Hematopoietic multipotent progenitor cell treated with erythropoietin and hydrocortisone succinate and interleukin-3 and kit ligand, for 15 days (in vitro differentiated cells): ENCODE measurements at places on chromosomes 4 and X.

GRCh38 chr4:6379767-6380745 lies 92.4 kb downstream of the PPP2R2C start:
- DNase-seq: no peak

DNA sequence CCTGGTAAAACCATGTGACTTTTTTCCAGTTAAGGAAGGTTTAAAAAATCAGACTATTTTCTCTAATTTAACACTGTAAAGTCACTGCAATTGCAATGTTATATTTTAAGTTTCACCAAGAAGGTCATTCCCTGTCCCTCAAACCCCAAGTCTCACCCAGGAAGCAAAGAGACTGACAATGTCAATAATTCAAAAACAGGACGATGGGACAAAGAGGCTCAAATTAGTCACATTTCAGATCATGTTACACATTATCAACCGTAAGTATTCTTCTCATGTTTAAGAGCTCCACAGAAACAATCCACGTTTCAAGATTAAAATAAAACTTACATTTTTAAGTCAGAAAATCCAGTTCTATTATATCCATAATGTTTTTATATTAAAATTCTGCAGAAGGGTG lies 13.2 kb downstream of the SHISA3 start:
- no peak for DNase-seq

GRCh38 chr4:152896811-152897210 lies 39.3 kb upstream of the FHDC1 start:
- no peak for DNase-seq

DNA sequence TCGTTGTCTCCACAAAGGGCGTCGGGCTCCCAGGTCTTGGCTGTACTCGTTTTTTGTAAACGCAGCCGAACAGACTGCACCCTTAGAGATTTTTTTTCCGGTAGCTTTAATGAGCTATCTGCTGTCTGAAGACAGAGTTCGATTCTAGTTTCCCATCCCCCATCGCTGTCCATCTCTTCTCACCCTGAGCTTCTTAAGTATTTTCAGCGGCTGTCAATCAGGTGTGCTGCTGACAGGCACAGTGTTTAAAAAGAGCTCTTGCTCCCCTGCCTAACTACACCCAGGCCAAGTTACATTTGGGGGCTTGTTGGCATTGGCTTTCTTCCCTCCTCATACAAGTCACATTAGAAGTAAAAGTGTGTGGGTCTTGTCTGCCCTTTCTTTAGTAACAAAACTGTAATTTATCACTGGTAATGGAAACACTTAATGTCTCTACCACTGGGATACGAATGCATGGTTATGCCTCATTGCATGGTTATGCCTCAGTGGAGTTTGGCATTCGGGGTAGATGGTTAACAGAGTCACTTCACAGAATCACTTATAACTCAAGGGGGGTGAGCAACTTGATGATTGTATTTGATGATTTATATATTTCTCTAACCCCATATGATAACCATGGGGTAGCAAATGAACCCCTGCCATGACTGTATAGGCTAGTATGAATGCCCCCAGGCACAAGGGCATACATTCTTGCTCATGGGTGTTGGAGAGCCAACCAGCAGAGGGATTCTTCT lies 1.4 kb upstream of the ARHGAP6 start:
- no peak for DNase-seq

DNA sequence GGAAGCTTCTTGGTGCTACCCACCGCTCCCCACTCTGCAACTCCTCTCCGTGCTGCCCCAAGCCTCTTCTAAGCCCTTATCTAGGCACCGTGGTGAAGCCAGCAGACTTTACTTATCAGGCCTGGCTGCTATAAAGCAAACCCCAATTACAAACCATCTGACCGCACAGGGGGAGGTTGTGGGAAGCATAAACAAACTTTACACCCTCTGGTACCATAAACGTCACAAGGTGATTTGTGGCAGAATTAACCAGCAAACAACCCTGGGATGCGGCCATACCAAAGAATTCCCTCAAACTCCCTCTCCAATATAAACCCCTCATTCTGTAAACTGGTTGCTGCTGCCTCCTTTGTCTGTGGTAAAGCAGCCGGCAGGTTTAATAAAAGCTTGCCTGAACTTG lies 55.2 kb downstream of the MAGEC2 start:
- no peak for DNase-seq

- no peak for DNase-seq
These were observed 146.0 kb downstream of the TBL1X start for GRCh38 chrX:9610771-9611392.

DNA sequence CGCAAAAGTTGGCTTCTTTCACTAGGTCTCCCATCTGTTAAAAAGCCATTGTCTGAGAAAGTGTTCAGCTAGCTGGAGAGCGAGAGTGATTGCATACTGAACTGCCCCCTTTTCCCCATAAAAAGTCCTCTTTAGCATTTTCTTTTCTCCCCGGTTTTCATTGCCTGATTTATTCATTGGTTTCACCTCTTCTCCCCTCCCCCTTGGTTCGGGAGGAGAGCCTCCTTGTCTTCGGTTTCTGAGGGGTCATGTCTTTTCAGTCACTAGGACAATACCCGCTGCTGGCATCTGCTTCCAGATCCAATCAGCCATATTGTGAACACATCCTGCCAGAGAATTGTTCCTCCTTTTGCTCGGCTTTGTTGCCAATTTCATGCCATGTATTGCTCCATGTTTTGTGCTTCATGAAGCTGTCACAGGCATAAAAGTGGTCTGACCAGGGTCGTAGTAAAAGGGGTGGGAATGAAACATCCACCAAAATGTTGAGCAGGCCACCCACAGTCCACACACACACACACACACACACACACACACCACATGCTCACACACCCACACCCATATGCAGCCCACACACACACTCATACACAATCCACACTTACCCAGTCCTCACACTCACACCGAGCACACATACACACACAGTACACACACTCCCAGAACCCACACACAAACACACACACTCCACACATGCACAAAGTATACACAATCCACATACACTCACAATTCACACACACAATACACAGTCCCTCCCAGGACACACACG lies 136.0 kb downstream of the NKX6-1 start:
- DNase-seq: no peak

DNA sequence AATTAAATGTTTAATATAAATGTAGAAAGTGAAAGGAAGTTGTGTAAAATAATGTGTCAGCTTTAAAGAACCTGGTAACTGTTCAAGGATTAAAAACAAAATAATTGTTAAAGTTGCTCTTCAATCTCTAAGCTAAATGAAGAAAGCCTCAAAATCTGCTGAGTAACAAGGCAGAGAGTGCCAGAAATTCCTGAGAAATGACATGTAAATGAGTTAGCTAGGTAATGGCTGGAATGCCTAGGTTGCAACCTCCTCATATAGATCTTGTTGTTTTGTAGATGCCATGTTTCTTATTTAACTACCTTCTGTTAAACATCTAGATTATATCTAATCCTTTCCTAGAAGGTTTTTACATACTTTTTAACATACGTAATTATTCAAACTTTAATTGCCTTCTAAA lies 763.6 kb upstream of the AGA start:
- DNase-seq: no peak

DNA sequence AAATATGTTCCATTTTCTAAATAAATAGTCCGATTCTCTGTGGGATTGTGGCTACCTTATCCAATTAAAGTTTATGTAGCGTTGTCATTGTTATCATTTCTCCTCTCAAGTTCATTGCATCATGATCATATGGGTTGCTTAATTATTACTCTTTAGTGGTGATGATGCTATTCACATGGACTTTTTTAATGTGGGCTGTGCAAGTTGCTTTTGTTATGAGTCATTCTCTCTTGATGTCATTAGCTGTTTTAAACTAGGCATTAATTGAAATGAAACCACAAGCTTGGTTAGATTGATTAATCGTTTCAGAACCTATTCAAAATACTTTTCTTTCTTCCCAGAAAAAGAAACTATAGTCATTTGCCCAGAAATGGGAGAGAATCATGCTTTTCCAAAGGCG lies 38.2 kb downstream of the NHS start:
- DNase-seq: no peak

DNA sequence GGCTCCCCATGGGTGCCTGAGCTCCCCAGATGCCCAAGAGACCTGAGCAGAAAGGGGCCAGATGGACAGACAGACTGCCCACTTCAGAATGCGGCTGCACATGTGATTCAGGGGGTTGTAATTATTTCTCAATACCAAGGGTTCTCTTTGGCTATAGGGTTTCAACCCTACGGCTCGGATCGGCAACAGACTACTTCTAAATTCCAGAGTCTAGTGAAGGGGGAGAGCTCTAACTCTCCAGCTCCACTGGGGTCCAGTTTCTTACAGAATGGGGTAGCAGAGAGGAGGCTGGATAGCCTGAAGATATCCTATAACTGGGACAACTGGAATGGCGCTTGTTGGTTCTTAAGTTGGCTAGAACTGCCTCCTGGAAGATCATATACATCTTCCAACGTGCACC lies 136.3 kb downstream of the MGST2 start:
- DNase-seq: no peak

- DNase-seq: no peak
These were observed 85.1 kb downstream of the FAM53A start for GRCh38 chr4:1599026-1599481.

DNA sequence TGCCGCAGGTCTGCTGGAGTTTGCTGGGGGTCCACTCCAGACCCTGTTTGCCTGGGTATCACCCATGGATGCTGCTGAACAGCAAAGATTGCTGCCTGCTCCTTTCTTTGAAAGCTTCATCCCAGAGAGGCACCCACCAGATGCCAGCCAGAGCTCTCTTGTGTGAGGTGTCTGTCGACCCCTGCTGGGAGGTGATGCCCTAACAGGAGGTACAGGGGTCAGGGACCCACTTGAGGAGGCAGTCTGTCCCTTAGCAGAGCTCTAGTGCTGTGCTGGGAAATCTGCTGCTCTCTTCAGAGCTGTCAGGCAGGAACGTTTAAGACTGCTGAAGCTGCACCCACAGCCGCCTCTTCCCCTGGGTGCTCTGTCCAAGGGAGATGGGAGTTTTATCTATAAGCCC lies 162.7 kb downstream of the NAF1 start:
- no peak for DNase-seq

GRCh38 chr4:142091691-142092182 lies 455.4 kb downstream of the IL15 start:
- DNase-seq: no peak

GRCh38 chr4:43835869-43836268 lies 612.7 kb downstream of the KCTD8 start:
- DNase-seq: no peak

DNA sequence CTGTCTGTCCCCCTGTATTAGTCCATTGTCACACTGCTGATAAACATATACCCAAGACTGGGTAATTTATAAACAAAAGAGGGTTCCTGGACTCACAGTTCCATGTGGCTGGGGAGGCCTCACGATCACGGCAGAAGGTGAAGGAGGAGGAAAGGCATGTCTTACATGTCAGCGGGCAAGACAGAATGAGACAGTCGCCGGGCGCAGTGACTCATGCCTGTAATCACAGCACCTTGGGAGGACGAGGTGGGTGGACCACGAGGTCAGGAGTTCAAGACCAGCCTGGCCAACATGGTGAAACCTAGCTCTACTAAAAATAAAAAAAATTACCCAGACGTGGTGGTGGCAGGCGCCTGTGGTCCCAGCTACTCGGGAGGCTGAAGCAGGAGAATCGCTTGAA lies 24.7 kb downstream of the IL3RA start:
- DNase-seq: no peak

GRCh38 chr4:158624889-158625478 lies 46.7 kb downstream of the C4orf46 start:
- no peak for DNase-seq

- DNase-seq: no peak
These were observed 29.0 kb downstream of the RNF4 start for GRCh38 chr4:2497931-2498330.

- no peak for DNase-seq
These were observed 71.3 kb downstream of the SOX3 start for GRCh38 chrX:140433582-140433981.

- DNase-seq: no peak
These were observed 29.4 kb downstream of the SNX25 start for GRCh38 chr4:185238750-185239149.

- DNase-seq: no peak
These were observed 3.4 kb upstream of the SEC24D start for GRCh38 chr4:118839221-118839927.

GRCh38 chr4:126753592-126753991 lies 879.2 kb upstream of the INTU start:
- no peak for DNase-seq

DNA sequence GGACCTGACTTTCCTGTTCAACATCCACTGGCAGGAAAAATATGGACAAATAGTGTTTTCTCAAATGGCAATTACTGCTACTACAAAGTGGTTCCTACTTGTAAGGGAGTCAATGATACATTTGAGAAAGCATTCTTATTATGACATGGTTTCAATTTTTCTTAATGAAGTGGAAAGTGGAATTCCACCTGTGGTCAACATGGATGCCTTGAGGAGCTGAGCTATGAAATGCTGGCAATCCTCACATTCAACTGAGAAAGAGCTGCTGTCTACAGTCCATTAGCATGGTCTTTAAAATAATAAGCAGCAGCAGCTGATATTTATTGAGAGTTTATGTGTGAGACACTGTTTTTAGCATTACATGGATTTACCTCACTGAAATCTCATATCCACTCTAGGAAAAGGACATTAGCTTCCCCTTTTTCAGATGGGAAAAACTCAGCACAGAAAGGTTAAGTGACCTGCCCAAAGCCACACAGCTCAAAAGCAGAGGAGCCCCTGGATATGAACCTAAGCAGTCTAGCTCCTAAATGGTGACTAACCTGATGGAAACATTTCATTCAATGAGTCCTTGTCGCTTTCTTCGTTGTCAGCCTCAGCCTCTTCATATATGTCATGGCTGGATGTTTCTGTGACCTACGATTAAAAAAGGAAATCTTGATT lies 29.2 kb downstream of the MAP7D3 start:
- DNase-seq: no peak

DNA sequence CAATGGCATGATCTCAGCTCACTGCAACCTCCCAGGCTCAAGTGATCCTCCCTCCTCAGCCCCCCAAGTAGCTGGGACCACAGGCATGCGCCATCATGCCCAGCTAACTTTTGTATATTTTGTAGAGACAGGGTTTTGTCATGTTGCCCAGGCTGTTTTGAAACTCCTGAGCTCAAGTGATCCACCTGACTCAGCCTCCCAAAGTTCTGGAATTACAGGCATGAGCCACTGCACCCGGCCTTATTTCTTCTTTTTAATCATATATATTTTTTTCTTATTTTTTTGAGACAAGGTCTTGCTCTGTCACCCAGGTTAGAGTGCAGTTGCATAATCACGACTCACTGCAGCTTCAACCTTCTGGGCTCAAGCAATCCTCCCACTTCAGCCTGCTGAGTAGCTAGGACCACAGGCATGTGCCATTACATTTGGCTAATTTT lies 184.0 kb downstream of the TSPAN5 start:
- no peak for DNase-seq

DNA sequence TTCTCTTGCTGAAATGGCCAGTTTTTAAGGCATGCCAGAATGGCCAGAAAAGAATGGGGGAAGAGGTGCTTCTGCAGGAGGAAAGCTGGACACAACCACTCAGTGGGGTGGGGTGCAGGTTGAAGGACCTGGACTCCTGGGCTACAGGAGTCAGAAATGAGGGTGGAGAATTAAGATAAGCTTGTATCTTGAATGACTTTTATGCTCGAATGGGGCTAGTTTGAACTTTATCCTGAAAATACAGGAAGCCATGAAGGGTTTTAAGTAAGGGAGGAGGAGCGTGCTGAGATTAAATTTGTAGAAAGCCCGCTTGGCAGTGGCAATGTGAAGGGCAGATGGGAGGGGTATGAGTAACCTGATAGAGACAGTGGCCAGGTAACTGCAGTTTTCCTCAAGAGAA lies 66.5 kb downstream of the ELOVL6 start:
- DNase-seq: no peak

- DNase-seq: no peak
These were observed 46.9 kb downstream of the SUPT20HL2 start for GRCh38 chrX:24266996-24267395.

GRCh38 chr4:182277377-182277776 lies 34.2 kb downstream of the TENM3 start:
- no peak for DNase-seq
